ENCODE measurements at places on chromosomes 16 and 17. TPM values are rescaled to one million over a fixed set of nuclear protein-coding genes. Genes with fewer than 3 reads are reported as not detected.

Gene ST6GALNAC1
- total RNA-seq: 3.0 TPM

- no peak for DNase-seq
These were observed 1.4 kb downstream of the SARM1 start for GRCh38 chr17:28372945-28373274.

- DNase-seq: no peak
These were observed 3.3 kb upstream of the ABCC3 start for GRCh38 chr17:50631195-50631907.

GRCh38 chr16:79422064-79422463, 178.5 kb downstream of the MAF start:
- DNase-seq: no peak

DNA sequence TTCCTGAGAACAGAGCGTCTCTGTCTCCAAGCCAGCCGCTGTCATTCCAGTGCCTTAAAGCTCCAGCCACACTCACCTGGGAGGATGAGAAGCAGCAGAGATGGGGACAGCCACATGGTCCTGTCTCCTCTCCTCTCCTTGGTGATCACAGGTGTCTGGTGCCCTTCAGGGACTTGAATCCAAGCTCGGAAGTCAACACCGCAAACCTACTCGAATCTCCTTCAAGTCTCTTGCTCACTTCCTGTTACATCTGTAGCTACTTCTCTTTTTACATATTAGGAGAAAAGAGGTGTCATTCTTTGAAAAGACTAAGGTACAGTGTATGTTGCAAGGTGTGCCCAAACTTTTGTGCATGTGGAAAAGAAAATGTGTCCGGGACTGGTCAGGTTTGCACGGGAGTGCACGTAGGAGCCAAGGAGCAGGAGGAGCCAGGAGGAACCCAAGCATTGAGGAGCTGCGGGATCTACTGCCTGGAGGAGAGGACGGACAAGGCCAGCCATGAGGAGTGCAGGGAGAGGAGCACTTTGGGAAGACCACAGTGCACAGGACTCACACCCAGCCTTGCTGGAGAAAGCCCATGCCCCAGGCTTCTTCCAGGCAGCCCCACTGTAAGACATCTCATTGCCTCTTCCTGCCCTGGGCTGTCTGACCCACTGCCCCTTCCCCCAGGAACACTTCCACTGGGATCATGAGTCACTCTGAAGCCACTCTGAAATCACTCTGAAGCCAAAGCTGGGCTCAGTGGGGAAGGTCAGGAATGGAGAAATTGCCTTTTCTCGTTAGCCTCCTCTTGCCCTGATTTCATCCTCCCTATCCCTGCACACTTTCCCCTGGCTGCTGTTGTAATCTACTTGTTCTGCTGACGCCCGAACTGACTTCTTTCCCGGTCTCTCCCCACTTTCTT, at the start of gene CD300LD:
Gene CD300LD, minus strand, starts transcription at position 197 of the 904 bp plus-strand sequence. Its CDS starts 81 bp downstream, at position 116.
- DNase-seq: no peak

DNA sequence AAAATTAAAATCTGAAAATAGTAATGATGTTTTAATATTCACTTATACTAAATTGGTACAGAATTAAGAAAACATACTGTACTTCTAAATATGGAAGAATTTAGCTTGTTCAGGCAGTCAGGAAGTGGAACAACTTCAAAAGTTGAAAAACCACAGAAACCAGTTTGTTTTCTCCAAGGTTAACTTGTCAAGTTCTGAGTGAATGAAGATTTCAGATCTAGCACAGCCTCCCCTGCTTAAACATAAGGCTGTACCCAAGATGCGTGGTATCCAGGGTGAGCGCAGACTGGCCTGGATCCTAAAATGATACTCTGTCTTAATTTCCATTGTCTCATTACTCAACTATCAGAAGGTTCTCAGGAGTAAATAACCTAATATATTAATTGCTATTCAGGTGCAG, 730.7 kb upstream of the KIF2B start:
- no peak for DNase-seq

Measured in activated naive CD4-positive, alpha-beta T cell treated with anti-CD3 and anti-CD28 coated beads, Interleukin-2, amount 50 U/mL, for 72 hours (primary cell).